Right atrium auricular region (tissue), 2 donors: ENCODE measurements at places on chromosomes 7 and 10. TPM values are rescaled to one million over a fixed set of nuclear protein-coding genes. Genes with fewer than 3 reads are reported as not detected.

- no peak for DNase-seq
Observed at GRCh38 chr10:35435824-35436223, 99.5 kb downstream of the CCNY start.

GRCh38 chr10:67819768-67820204 is 18.2 kb downstream of the DNAJC12 start:
- no peak for DNase-seq

The FOXK1 gene
- total RNA-seq, result 24.8 TPM

The FBXW4 gene
- 75.2 TPM for total RNA-seq

DNA sequence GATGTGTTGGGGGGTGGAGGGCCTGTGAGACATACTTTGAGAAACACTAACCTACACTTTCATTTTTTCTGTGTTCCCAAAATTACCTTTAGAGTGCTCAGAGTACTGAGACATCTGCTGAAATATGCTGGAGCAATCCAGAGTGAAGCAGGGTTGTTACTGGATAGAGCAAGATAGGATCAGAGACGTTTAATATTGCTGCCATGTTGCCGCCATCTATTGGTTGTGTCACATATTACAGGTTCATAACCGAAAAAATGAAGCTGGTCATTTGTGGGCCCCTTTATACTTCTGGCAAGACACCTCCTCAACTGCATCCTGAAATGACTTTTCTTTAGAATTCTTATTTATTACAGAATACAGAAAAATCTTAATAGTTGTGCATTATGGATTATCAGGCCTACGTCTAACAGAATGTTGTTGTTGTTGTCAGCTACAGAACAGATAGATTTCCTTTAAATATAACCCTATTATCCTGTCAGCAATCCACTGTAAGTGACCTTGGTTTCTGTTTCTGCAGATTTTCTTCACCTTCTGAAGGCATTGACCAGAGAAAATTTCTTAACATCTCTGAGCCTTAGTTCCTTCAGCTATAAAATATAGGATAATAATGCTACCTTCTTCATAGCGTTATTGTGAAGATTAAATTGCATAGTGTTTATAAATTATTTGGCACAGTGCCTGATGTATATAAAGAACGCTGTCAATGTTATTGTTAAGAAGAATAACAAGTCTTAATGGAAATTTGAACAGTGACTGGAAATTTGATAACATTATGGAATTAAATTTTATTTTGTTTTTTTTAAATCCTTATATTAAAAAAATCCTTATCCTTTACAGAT is 16.2 kb upstream of the DLD start:
- DNase-seq, result no peak

The ITGA8 gene
- total RNA-seq, result 4.9 TPM

The LYZL2 gene
- total RNA-seq, result not detected

The NCAPG2 gene
- total RNA-seq, result 2.8 TPM
